ENCODE measurements at places on chromosomes 7 and 10. TPM values are rescaled to one million over a fixed set of nuclear protein-coding genes. Genes with fewer than 3 reads are reported as not detected.

DNA sequence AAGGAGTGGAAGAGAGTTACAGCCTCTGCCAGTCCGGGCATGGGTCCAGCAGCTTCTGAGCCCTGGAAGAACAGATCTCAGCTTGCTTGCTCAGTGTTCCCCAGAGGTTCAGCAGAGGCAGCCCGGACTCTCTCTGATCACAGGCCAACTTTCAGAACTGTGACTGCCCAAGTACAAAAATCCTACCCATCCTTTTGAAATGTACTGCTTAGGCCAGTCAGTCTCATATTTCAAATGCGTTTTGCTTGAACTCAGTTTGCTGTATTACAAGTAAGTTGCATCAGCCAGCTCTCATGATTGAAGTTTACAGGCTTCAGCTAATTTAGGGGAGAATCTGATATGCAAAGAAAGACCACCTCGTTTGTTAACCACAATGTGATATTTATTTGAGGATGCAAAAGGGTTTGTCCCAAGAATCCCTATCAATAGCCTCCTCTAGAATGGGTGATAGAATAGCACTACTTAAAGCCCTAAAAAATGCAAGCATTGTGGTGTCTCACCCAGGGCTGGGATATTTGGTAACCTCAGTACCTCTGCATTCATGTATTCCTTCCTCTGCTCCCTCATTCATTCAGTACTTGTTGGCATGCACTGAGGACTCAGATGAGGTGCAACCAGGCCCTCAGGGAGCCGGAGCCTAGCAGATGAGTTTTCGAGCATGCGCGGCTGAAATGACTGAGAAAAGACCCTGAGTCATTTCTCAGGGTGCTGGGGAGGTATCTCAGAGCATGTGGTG, 7.0 kb downstream of the AIMP2 start:
- DNase-seq = no peak

GRCh38 chr7:30789334-30789711, 18.1 kb downstream of the MINDY4 start:
- DNase-seq = no peak

Gene SLIT1
- not detected for total RNA-seq

Gene SFTPA1
- not detected for total RNA-seq

- DNase-seq = no peak
These were observed 92.5 kb upstream of the CUX1 start for GRCh38 chr7:101724957-101725356.

DNA sequence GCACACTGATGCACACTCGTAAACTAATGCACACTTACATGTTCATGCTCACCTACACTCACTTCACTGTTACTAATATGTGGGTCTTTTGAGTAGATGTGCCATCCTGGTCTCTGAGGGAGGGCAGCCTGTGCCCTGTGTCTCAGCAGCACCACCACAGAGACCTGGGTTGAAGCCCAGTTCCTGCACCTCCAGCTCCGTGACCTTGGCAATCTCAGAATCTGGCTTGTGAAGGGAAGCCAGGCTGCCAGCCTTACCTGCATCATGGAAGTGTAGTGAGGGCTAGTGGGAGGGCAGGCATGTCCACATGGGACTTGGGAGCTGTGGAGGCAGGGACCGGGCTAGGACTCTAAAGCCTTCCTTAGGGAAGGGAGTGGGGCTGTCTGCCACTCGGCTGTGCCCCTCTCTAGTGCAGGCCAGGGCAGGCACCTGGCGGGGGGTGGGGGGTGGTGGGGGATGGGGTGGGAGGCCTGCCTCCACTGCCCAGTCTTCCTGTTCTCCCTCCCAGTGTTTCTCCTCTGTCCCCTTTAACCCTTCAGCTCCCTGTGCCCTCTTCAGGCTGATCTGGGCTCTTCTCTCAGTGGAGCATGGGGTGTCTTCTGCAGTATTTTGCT, 8.1 kb downstream of the ADCY1 start:
- no peak for DNase-seq

DNA sequence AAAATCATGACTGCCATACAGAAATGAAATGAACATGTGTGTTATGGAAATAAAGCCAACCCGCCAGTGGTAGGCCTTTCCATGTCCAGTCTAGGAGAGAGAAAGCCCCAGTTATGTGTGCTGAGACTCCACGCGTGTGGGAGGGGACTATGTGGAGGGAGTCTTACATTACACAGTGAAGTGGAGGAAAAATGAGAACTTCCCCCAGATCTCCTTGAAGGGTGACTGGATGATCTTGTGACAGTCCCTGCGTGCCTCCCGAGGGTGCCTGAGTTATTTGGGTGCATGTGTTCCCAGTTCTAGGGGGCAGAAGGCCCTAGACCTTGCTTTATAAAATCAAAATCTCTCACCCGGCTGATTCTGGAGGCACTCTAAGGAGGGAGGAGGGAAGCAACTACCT, 24.2 kb downstream of the UPP1 start:
- no peak for DNase-seq

GRCh38 chr10:74263996-74264395, 113.0 kb downstream of the ADK start:
- no peak for DNase-seq

- no peak for DNase-seq
These were observed 71.0 kb downstream of the GNAT3 start for GRCh38 chr7:80440883-80441282.

Gene UCN3
- not detected for total RNA-seq

GRCh38 chr10:118520116-118520742, 75.2 kb downstream of the PRLHR start:
- DNase-seq = no peak

- no peak for DNase-seq
These were observed 135.3 kb upstream of the ITGB1 start for GRCh38 chr10:33093362-33093761.

Gene CCDC201
- total RNA-seq = not detected

DNA sequence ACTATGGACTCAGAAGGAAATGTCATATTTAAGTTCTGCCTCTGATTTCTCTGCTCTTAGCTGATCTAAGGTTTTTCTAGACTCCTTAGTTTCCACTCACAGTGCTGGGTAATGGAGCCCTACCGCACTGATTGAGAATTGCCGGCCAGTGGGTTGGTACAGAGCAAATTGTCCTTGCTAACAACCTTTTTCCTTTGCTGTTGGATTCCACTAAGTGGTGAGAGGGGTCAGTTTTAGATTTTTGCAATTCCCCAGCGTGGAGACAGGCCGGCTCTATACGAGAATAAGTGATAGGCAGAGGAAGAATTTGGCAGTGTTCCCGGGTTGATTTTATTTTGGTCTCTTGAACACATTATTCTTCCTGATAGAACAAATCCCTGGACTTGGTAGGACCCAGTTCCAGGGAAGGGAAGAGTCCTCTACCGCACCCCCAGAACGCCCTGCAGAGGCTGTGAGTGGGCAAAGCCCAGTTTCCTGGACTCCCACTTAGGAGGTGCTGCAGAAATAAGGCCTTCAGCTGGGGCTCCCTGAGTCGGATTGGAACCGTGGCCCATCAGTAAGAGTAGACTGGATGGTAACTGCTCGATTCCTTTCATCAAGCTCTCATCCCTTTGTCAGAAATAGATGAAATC, 3.0 kb upstream of the NRP1 start:
- no peak for DNase-seq

Gene BTBD16
- 0.37 TPM for total RNA-seq

GRCh38 chr7:116315803-116316202, 105.5 kb downstream of the TES start:
- no peak for DNase-seq

Gene CCDC136
- 9.8 TPM for total RNA-seq

DNA sequence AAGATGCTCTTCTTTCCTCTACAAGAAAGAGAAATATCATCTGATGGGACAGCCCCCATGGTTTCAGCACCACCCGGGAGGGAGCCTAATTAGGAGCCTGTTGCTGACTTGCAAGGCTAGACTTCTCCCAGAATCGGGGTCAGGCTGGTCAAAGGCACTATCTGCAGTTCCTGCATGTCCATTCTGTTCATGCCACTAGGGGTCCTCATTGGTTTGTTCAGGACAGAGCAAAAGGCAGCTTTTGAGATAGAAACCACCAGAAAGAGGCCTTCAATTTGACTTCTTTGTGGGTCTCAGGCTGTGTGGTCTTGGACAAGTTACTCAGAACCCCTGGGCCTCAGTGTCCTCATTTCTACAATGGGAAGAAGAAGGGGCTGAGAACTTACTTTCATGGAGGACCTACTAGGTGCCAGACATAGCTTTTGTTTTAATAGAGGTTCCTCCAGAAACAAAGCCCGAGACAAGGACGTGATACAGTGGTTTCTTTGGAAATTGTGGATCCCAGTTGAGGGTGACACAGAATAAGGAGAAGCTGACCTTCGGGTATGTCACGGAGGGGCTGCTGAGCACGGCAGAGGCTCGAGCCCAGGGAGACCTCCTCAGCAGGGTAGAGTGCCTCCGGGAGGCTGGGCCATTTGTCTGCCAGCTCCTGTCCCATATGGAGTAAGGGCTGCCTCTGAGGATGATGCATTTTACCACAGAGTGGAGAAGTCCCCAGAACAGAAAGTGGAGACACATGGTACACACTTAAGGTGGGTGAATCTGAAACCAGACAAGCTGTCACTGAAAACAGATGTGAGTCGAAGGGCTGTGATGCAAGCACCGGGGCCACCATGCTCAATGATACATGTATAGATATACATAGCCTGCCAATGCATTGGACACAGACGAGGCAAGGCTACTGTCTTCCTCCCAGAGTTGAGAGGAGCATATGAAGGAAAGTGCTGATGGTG, 33.1 kb upstream of the NEUROD6 start:
- no peak for DNase-seq

DNA sequence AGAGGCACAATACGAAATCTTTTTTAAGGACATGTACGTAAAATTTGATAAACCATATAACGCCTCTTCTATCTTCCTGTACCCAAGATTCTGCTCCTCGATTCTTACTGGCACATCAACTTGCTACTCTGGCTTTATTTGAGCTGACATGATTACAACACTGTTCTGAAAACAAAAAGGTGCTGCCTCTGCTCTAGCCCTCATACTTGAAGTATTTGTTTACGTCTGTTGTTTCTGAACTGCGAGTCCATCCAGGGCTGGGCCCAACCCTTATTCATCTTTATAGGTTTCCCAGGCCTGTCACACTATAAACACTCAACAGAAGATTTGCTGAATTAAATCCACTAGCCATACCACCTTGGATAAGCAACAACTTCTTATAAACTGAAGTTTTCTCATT, 96.2 kb upstream of the SVIL start:
- DNase-seq = no peak
